ENCODE measurements at places on chromosomes 1 and 21. TPM values are rescaled to one million over a fixed set of nuclear protein-coding genes. Genes with fewer than 3 reads are reported as not detected.

GRCh38 chr1:181075766-181076350, 12.6 kb upstream of the IER5 start:
- H3K27me3 ChIP-seq, result no peaks in the 10 kb centered on the region
- H3K36me3 ChIP-seq, result no peaks in the 10 kb centered on the region
- no peak for DNase-seq
- H3K4me1 ChIP-seq, result no peaks in the 10 kb centered on the region
- H3K4me3 ChIP-seq, result no peak overlapping the region
- H3K27ac ChIP-seq, result no peak overlapping the region

DNA sequence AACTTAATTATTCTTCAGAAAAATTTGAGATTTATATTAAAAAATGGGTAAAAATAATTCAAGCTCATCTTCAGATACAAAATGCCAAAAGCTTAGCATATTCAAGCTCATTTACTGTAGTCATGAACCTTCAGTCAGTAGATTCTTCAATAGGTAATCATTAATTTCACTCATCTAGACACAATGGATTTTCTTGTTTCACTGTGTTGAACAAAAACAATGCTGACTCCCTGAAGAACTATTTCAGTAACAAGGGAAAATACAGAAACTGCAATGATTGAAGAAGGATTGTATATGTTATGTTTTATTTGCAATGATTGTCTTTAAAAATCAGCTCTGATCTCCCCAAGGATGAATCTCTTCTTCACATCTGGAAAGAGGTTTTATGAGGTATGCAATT, 9.2 kb upstream of the HOOK1 start:
- no peaks in the 10 kb centered on the region for H3K27me3 ChIP-seq
- H3K4me3 ChIP-seq, result no peak overlapping the region
- no peaks in the 10 kb centered on the region for H3K4me1 ChIP-seq
- H3K36me3 ChIP-seq, result no peaks in the 10 kb centered on the region
- no peak for DNase-seq
- H3K27ac ChIP-seq, result no peak overlapping the region

- no peaks in the 10 kb centered on the region for H3K27me3 ChIP-seq
- H3K36me3 ChIP-seq, result no peaks in the 10 kb centered on the region
- no peak overlapping the region for H3K4me3 ChIP-seq
- no peak for DNase-seq
- H3K27ac ChIP-seq, result no peak overlapping the region
- no peaks in the 10 kb centered on the region for H3K4me1 ChIP-seq
Observed at GRCh38 chr21:42319851-42320572, 4.8 kb upstream of the TFF3 start.

DNA sequence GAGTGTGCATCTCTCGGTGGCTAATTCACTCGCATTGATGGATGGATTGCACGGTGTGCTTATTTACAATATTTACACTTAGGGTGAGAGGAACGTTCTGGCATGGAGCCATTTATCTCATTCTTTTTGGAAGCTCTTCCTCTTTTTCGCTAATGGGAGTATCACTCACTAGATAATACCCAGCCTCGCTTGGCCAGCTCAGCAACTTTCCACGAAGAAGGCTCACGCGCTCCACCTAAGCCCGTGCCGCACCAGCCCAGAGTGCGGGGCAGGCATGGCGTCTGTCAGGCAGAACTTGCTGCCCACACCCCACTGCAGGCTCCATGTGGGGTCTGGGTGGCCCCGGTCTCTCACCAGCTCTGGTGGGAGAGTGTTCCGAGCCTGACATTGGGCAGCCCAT, 484.9 kb downstream of the NPHP4 start:
- H3K4me1 ChIP-seq, result no peaks in the 10 kb centered on the region
- no peaks in the 10 kb centered on the region for H3K36me3 ChIP-seq
- H3K27ac ChIP-seq, result no peak overlapping the region
- no peak overlapping the region for H3K4me3 ChIP-seq
- no peak for DNase-seq
- no peaks in the 10 kb centered on the region for H3K27me3 ChIP-seq

GRCh38 chr21:24115141-24115540, 1492.1 kb downstream of the MRPL39 start:
- H3K27ac ChIP-seq, result no peak overlapping the region
- H3K4me1 ChIP-seq, result no peaks in the 10 kb centered on the region
- DNase-seq, result no peak
- H3K27me3 ChIP-seq, result no peaks in the 10 kb centered on the region
- no peak overlapping the region for H3K4me3 ChIP-seq

DNA sequence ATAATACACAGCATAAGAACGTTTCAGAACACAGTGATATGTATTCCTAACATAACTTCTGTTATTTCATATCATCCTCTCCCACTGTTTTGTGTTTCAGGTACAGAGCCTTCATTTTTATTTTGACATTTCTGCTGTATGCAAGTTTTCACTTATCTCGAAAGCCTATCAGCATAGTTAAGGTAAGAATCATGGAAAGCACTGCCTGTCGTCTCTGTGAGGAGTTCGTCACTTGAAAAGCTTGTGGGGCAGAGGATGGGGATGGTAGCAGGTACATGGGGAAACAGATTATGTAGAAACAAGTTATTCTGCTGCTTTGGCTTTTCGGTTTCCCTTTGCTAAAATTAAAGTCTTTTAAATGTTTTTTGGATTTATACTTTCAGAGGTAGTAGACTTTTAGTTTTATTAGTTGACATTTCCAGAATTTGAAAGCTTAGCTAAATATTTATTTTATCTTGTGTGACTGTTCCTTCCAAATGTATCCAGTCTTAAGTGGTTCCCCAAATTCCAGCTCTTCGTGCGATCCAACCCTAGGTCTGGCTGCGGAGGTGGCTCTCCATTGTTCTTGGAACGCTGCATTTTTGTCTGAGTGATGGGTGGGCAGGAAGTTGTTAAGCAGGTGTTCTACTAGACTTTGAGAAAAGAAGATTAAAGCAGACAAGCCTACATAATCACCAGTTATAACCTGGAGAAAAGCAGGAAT, 12.2 kb downstream of the SLC37A1 start:
- H3K4me3 ChIP-seq, result no peak overlapping the region
- no peak for DNase-seq
- peak overlapping the region; percentile 20 for H3K27ac ChIP-seq
- H3K4me1 ChIP-seq, result peaks cover 14% of the 10 kb centered on the region

DNA sequence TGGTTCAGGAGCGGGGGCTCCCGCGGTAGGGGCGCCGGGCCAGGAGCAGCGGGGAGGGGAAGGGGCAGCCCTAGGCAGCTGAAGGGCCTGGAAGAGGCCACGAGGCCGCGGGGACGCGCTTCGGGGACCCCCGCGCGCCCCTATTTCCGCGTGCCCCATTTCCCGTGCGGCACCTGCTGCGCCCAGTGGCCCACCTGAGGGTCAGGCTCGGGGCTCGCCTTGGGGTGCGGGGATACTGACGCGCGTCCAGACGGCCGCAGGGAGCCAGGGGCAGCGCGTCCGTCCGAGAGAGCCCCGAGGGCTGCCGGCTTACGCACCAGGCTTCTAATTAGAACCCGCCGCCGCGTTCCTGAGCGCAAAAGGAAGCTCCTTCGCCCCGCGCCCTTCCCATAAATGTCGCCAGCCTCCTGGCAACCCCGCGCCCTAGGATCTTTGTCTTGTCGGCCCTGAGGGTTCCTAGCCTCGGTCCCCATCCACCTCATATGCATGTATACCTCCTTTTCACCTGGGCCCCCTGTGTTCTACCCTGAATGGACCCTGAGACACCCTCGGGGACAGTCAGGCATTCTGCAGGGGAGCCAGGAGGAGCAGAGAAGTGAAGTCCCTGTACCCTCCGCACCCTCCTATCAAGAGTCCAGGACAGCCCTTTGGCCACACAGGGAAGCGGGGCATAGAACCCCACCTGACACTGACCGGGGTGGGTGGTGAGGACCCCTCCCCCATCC, 1.8 kb downstream of the WNT3A start:
- no peak overlapping the region for H3K27ac ChIP-seq
- H3K27me3 ChIP-seq, result peaks cover 99% of the 10 kb centered on the region
- no peaks in the 10 kb centered on the region for H3K36me3 ChIP-seq
- DNase-seq, result no peak

DNA sequence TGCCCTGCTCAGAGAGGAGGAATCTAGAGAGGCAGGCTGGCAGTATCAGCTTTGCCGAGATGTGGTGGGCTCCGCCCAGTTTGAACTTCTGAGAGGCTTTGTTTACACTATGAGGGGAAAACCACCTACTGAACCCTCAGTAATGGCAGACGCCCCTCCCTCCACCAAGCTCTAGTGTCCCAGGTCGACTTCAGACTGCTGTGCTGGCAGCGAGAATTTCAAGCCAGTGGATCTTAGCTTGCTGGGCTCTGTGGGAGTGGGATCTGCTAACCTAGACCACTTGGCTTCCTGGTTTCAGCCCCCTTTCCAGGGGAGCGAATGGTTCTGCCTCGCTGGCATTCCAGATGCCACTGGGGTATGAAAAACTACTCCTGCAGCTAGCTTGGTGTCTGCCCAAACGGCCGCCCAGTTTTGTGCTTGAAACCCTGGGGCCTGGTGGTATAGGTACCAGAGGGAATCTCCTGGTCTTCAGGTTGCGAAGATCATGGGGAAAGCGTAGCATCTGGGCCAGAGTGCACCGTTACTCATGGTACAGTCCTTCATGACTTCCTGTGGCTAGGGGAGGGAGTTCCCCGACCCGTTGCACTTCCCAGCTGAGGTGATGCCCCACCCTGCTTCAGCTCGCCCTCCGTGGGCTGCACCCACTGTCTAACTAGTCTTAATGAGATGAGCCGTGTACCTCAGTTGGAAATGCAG, 43.6 kb downstream of the C21orf91 start:
- H3K4me3 ChIP-seq, result no peak overlapping the region
- peak; percentile 46 for DNase-seq
- H3K36me3 ChIP-seq, result no peaks in the 10 kb centered on the region

- no peaks in the 10 kb centered on the region for H3K27me3 ChIP-seq
- H3K27ac ChIP-seq, result no peak overlapping the region
- H3K36me3 ChIP-seq, result no peaks in the 10 kb centered on the region
Observed at GRCh38 chr21:33302796-33303195, 22.0 kb upstream of the IFNAR1 start.

GRCh38 chr1:204994086-204994862, 48.7 kb upstream of the CNTN2 start:
- H3K4me3 ChIP-seq, result no peak overlapping the region
- H3K4me1 ChIP-seq, result peaks cover 26% of the 10 kb centered on the region
- no peaks in the 10 kb centered on the region for H3K27me3 ChIP-seq
- H3K27ac ChIP-seq, result no peak overlapping the region

- H3K4me3 ChIP-seq, result no peak overlapping the region
- peak; percentile 35 for DNase-seq
- peaks cover 68% of the 10 kb centered on the region for H3K36me3 ChIP-seq
- H3K4me1 ChIP-seq, result peaks cover 3% of the 10 kb centered on the region
- no peaks in the 10 kb centered on the region for H3K27me3 ChIP-seq
Observed at GRCh38 chr1:39258146-39258924, 53.8 kb downstream of the MACF1 start.

DNA sequence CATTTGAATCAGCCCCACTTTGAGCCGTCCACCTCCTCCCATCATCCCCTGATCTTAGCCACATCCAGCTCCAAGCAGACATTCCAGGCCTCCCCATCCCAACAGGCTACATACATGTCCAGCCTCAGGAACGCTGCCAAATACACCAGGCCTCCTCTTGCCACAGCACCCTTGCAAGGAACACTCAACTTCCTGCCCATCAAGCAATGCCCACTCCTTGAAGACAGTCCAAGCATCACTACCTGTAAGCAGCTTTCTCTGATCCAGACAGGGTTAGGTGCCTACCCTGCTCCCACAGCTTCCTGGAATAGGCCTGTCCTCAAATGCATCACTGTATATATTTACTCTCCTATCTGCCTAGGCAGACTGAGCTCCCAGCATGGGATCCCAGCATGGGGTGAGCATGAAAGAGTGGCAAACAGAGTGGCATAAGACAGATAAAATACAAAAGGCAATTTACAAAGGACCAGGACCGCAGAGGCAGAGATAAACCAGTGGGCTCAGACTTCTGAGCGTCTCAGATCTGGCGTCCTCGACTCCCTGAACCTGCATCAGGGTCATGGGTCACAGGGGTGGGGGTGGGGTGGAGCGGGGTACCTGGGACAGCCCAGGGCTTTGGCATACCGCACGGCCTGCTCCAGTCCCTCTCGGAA, 816 bp downstream of the HYI start:
- no peaks in the 10 kb centered on the region for H3K27me3 ChIP-seq
- no peak for DNase-seq
- peaks cover 14% of the 10 kb centered on the region for H3K4me1 ChIP-seq
- H3K4me3 ChIP-seq, result peak overlapping the region; percentile 48

- no peaks in the 10 kb centered on the region for H3K36me3 ChIP-seq
- H3K4me1 ChIP-seq, result no peaks in the 10 kb centered on the region
- H3K27me3 ChIP-seq, result no peaks in the 10 kb centered on the region
- no peak overlapping the region for H3K4me3 ChIP-seq
Observed at GRCh38 chr1:147849098-147849895, 53.3 kb upstream of the GJA8 start.

The LRP8 gene
- polyA plus RNA-seq, result 9.3 TPM

The TAL1 gene
- polyA plus RNA-seq, result 8.8 TPM

The LAPTM5 gene
- polyA plus RNA-seq, result 29.5 TPM

The NBPF4 gene
- polyA plus RNA-seq, result not detected

The DISC1 gene
- polyA plus RNA-seq, result 11.7 TPM

The AKR7A3 gene
- polyA plus RNA-seq, result 2.0 TPM

The CFAP107 gene
- 2.8 TPM for polyA plus RNA-seq
